Activated T-helper 1 cell treated with Interleukin-2 at 50 U/mL for 16 hours (primary cell): ENCODE measurements at places on chromosomes 4 and X.

- DNase-seq = no peak
Measured at GRCh38 chr4:183072176-183072575, 26.9 kb upstream of the WWC2 start.

GRCh38 chr4:153318696-153319320 is 25.7 kb upstream of the MND1 start:
- DNase-seq = no peak

GRCh38 chr4:168483811-168484210 is 3.5 kb upstream of the DDX60L start:
- no peak for DNase-seq

- DNase-seq = no peak
Measured at GRCh38 chrX:10636337-10636736, 16.0 kb upstream of the MID1 start.

DNA sequence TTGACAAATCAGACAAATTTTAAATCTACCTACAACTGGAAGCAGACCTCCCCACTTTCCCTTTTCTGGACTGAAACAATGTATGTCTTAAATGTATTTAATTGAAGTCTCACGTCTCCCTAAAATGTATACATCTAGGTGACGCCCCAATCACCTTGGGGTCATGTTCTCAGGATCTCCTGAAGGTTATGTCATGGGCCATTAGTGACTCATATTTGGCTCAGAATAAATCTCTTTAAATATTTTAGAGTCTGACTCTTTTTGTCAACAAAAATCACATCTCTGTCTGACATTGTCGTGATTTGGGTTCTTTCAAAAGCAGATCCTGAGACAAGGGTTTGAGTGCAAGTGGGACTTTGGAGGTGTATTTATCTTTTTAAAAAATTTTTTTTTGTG is 26.2 kb upstream of the BOD1L1 start:
- DNase-seq = no peak

GRCh38 chr4:99572527-99573240 is 1.9 kb upstream of the MTTP start:
- no peak for DNase-seq

DNA sequence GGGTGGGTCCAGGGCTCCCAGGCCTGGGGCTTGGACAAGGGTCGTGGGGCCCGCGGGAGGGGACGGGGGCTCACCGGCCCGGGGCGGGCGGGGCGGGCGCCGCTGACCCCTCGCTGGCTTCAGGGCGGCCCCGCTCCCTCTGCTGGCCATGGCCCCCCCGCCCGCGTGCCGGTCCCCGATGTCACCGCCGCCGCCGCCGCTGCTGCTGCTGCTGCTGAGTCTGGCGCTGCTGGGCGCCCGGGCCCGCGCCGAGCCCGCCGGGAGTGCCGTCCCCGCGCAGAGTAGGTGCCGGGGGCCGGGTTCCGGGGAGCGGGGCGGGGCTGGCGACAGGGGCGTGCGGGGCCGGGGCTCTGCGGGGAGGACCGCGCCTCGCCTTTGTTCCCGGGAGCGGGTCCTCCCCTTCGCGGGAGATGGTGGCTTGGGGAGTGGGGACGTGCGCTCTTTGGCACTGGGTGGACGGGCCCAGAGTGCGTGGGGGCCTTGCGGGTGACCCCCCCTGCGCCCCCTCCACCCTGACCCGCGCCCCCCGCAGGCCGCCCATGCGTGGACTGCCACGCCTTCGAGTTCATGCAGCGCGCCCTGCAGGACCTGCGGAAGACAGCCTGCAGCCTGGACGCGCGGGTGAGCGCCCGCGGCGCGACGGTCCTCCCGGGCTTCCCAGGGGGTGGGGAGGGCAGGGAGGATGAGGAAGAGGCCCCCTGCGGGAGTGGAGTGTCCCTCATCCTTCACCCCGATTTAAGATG is 16.8 kb upstream of the NAT8L start:
- peak; percentile 15 for DNase-seq

DNA sequence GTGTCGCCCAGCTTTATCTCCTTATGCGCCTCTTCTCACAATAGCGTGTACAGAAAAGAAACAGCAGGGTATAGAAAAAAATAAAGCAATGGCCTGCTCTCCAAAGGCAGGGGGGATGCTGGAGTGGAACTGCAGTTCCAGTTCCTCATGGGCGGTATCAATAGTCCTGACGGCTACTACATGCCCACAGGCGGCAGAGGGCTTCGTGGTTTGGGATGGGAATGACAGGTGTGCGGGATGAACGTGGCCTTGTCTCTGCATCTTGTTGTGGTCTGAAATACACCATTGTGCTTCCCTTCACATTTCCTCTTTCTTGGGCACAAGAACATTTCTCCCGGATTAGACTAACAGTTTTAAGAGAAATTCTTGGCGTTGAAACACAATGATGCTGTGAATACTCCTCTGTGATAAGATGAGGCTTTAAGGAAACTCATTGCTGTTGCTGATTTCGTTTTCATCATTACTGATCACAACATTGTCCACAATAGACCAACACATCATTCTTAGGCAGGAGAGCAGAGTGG is 124.1 kb upstream of the IGFBP7 start:
- DNase-seq = no peak

DNA sequence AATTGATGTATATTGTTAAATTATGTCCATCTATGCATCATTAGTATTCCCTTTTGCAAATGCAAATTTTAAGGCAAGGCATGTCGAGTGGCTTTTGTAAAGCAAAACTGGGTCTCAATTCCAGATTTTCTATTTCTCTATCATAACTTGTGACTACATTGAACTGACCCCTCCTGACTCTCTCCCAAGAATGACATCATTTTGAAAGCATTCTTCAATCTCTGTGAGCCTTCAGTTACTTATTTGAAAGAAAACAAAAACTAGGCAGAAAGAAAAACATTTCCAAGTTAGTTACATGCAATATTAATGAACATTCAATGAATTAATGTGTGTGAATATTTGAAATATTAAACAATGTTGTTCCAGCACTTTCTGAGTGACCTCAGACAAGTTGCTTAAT is 314.3 kb upstream of the CLNK start:
- no peak for DNase-seq

GRCh38 chr4:48065587-48066052 is 49.0 kb downstream of the NIPAL1 start:
- no peak for DNase-seq

DNA sequence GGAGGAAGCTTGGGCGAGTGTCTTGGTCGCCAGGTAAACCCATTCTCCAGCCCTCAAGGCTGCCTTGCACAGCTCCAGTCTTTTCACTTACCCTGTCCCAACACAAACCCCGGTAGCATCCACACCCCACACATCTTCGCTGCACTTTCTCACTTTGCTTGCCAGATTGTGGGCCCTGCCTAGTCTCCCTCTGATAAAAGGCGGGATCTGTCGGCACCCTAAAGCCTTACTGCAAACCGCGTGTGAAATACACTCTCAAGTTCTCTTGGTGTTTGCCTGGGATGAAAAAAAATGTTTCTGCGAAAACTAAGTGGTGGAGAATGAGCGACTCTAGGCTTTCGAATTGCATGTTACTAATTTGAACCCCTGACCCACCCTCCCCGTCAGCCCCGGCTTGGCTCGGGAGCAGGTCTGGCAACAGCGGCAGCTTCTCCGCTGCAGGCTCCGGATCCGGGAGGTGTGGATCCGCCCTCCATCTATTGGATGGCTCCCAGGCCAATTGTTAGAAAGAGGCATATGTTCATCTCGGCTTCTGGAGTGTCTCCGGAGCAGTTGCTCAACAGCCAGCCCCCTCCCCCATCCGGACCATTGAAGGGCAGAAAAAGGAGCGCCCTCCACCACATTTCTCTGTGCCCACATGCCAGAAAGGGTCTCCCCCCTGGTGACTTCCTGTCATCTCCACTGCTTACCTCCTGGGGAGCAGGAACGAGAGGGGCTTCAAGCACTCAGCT is 3.0 kb upstream of the CITED1 start:
- DNase-seq = no peak

GRCh38 chr4:80294206-80294605 is 27.7 kb downstream of the FGF5 start:
- no peak for DNase-seq

DNA sequence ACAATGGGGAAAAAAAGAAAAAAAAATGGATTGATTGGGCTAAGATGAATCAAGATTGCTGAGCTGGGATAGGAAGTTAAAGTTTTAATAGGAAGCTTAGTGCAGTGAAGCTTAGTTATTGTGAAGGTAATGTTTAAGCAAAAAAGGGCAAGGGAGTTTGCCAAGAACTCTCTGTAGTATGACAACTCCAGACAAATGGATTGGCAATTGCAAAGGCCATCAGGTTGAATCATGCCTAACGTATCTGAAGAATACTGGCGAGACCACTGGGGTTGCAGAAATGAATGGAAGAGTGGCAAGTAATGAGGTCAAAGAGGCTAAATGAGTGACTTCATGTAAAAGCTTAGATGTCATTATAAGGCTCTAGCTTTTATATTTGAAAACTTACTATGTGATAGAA is 1654.0 kb downstream of the PCDH7 start:
- DNase-seq = no peak

- DNase-seq = no peak
Measured at GRCh38 chr4:145782756-145783155, 102.8 kb downstream of the C4orf51 start.

GRCh38 chrX:109672239-109672638 is 47.3 kb upstream of the KCNE5 start:
- no peak for DNase-seq

- no peak for DNase-seq
Measured at GRCh38 chrX:119690921-119691716, 1.8 kb downstream of the SEPTIN6 start.

DNA sequence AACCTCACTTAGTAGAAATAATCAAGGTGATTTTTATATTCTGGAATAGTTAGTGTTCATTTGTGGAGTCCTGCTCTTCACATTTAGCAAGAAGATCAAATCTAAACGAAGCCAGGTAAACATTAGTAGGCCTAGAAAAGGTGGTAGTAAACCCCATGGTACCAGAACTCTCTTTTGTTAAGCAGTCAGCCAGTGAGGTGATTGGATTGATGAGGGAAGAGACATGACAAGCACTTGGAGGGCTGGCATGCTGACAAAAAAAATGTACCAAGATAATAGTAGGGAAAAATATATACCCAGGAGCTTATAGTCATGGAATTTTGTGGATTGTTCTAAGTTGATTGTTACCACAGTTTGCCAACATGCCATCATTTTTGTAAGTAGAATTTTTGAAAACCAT is 163.8 kb downstream of the BANK1 start:
- no peak for DNase-seq

GRCh38 chrX:140180585-140180984 is 215.3 kb upstream of the CXorf66 start:
- DNase-seq = no peak

- DNase-seq = no peak
Measured at GRCh38 chr4:185774131-185774653, 37.8 kb downstream of the SORBS2 start.

- no peak for DNase-seq
Measured at GRCh38 chr4:951186-951585, 18.9 kb downstream of the TMEM175 start.

- DNase-seq = no peak
Measured at GRCh38 chrX:130885508-130885907, 17.5 kb downstream of the ENOX2 start.

DNA sequence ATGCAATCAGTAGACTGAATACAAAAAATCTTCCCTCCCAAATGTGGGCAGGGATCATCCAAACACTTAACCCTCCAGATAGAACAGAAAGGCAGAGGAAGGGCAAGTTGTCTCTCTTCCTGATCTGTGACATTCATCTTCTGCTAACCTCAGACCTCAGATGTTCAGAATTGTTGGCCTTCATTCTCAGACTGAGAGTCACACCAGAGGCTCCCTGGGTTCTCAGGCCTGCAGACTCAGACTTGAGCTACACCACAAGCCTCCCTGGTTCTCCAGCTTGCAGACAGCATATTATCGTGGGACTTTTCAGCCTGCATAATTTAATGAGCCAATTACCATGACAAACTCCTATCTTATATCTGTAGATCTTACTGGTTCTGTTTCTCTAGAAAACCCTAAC is 1471.6 kb upstream of the ADGRL3 start:
- no peak for DNase-seq

DNA sequence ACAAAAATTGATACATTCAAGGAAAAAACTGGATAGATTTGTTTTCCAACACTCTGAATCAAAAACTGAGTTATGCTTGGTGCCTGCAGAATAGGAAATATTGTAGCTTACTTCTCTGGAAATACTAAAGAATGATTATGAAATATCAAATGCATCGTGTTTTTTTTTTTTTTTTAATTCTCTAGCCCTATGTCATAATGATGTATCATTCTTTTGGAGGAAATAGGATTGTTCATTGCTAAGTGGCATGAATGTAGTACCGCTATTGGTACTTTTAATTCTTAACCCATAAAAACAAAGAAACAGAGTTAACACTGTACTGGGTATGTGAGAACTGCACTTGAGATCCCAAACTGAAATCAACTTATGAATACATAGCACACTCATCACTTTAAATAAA is 7.6 kb upstream of the FAM200B start:
- DNase-seq = no peak

GRCh38 chrX:23901805-23902204 is 5.9 kb downstream of the APOO start:
- no peak for DNase-seq

GRCh38 chrX:53594354-53594753 is 92.2 kb downstream of the HUWE1 start:
- no peak for DNase-seq

- DNase-seq = no peak
Measured at GRCh38 chr4:107692202-107692601, 27.8 kb downstream of the PAPSS1 start.

DNA sequence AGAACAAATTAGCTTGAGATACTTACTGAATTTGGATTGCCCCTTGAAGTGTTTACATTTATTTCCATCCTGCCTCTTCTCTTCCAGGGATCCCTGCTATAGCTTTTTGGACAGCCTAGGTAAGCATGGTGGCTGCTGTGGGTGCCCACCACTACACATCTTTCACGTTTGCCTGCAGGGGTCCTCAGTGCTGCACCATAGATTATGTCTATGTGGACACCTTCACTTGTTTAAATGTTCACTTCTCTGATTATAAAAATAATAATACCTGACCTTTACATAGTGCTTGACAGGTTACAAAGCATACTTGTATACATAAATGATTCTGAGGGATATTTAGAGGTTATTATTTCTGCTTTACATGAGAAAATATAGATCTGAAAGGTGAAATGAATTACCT is 67.9 kb upstream of the SLC4A4 start:
- no peak for DNase-seq

GRCh38 chr4:89055157-89056080 is 1.6 kb downstream of the FAM13A start:
- no peak for DNase-seq

GRCh38 chr4:157818946-157819692 is 353.7 kb downstream of the GASK1B start:
- DNase-seq = no peak

- no peak for DNase-seq
Measured at GRCh38 chr4:125440814-125441213, 126.1 kb downstream of the FAT4 start.

GRCh38 chr4:52001616-52002015 is 18.5 kb downstream of the LRRC66 start:
- no peak for DNase-seq

GRCh38 chr4:22486276-22486675 is 29.6 kb downstream of the ADGRA3 start:
- no peak for DNase-seq

DNA sequence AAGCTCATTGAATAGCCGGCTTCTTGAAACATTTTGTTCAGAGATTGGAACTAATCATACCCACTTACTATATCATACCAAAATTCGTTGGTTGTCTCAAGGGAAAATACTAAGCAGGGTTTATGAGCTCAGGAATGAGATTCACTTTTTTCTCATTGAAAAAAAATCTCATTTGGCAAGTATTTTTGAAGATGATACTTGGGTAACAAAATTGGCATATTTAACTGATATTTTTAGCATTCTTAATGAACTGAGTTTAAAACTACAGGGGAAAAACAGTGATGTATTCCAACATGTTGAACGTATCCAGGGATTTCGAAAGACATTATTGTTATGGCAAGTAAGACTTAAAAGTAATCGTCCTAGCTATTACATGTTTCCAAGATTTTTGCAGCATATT is 6.4 kb downstream of the FAM200B start:
- no peak for DNase-seq
